Endothelial cell of umbilical vein (primary cell): ENCODE measurements at places on chromosomes 3 and 15. TPM values are rescaled to one million over a fixed set of nuclear protein-coding genes. Genes with fewer than 3 reads are reported as not detected.

Gene CLDN11
- 147 and 178 TPM in 2 replicates for polyA plus RNA-seq

Gene ADAMTS9
- 5.1 and 6.5 TPM in 2 replicates for polyA plus RNA-seq

Gene LRRIQ4
- polyA plus RNA-seq, result 0.04 TPM in 1 of 2 replicates, not detected in the other

Gene PRR20G
- polyA plus RNA-seq, result not detected in 2 replicates

Gene RAB5A
- polyA plus RNA-seq, result 17.9 and 20.6 TPM in 2 replicates

Gene REC114
- not detected in 2 replicates for polyA plus RNA-seq

DNA sequence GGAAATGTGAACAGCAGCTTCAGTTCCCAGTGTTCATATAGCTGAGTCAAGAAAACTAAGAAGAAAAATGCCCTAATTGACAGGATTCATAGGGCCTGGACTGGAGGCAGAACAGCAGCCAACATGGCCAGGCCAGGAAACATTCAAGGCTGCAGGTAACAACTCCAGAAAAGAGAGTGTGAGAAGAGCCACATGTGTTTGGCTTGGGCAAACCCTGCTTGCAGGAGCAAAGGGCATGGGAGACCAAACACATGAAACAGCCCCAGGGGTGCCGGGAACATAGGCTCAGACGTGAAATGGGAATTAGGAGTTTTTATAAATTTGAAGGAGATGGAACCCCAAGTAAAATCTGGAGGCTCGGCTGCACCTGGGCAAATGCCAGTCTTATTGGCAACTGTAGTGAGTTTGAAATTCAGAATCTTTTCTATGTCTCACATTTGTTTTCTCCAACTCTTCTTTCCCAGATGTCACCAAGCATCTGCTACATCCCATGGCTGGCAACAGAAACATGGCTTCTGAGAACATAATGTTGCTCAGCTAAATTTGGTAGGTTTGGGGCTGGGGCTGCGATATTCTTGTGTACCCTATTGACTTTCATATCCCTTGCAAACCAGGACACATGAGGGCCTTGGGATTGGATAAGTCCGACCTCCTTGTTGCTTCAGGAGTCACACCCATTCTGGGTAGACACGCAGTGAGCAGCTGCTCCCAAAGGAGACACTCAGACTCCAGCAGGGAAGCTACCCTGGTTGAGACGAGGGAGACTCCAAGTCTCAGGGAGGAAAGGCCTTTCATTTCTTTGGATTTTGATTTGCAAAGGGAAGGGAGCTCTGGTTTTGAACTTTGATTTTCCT lies 98.9 kb upstream of the CLSTN2 start:
- DNase-seq, result no peak

- no peak for DNase-seq
Observed at GRCh38 chr3:101861212-101861788, 12.0 kb downstream of the NFKBIZ start.

- no peak for DNase-seq
Observed at GRCh38 chr3:124361566-124361965, 368.7 kb upstream of the UMPS start.

DNA sequence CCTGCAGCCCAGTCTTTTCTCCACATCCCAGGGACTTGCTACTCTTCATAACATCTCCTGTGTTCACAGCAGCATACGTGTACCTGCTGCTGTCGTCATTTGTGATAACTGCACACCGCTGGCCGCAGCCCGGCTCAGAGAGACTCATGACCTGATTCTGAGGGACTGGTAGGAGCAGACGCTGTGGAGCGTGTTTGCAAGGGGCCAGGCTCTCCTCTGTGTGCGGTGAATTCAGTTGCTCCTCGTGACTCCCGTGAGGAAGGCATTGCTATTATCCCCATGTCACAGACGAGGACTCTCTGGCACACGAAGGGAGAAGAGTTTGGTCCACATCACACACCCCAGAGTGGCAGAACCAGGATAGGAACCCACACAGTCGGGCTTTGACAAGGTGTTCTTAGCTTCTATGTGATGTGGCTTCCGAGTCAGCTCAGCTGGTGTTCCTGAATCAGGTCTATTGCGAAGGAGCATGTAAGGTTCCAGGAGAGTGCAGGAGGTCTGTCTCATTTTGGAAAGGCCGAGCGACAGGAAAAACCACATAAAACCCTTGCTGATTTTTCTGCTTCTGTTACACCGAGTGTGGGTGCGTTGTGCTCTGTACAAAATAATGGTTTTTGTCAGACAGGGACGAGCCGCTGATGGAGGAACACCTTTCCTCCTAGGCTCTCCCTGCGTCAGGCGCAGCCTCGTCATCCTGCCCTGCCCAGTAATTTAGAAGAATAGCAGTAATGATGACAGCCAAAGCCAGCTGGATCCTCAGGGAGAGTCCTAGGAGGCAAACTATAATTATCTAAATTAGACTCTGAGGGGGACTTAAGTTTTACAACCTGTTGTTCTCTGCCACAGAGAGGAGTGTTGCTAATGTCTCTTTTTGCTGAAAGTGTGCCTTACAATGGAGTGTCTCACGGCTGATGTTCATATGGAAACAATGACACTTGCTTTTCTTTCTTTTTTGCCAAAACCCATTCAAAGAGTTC lies 157.5 kb upstream of the RGMA start:
- no peak for DNase-seq

GRCh38 chr3:17852217-17852616 lies 109.8 kb upstream of the TBC1D5 start:
- no peak for DNase-seq

- no peak for DNase-seq
Observed at GRCh38 chr3:171774521-171774920, 35.8 kb downstream of the PLD1 start.

GRCh38 chr3:120705884-120706582 lies 24.0 kb upstream of the HGD start:
- no peak for DNase-seq

GRCh38 chr3:170178651-170179050 lies 2.9 kb downstream of the PHC3 start:
- no peak for DNase-seq

DNA sequence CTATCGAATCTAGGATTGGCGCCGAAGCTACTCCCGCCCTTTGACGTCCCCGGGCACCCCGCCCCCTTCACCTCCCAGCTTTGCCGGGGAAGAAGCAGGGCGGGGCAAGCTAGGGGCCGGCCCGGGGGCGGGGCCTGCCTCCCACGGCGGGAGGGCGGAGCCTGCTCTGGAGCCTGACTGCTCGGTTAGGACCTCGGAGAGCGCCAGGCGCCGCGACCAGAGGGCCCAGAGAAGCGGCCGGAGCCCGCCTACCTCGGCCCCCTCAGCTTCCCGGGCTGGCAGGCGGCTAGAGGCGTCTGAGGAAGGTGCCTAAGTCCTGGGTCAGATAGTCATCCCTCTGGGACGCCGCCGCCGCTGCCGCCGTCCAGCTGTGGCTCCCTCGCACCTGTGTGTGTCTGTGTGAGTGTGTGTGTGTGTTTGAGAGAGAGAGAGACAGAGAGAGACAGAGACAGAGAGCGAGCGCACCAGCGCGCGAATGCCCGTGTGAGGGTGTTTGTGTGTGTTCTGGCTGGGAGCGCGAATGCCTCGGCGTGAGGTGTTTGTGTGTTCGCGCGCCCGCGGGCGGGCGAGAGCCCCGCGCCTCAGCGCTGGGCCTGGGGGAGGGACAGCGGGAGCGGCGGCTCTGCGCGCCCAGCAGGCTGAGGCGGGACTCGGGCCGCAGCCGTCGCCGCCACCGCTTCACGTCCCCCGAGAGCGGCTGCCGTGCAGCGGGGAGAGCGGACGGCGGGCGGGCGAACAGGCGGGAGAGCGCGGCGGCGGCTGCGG lies at the start of gene STXBP5L:
TSS of gene STXBP5L (plus strand) at position 176 of the 765 bp plus-strand sequence. CDS start 1,374 bp downstream, outside the sequence.
- peak; percentile 83 for DNase-seq

GRCh38 chr3:134579141-134579665 lies 71.6 kb downstream of the KY start:
- no peak for DNase-seq

GRCh38 chr15:49441816-49442215 lies 18.8 kb downstream of the FGF7 start:
- no peak for DNase-seq

DNA sequence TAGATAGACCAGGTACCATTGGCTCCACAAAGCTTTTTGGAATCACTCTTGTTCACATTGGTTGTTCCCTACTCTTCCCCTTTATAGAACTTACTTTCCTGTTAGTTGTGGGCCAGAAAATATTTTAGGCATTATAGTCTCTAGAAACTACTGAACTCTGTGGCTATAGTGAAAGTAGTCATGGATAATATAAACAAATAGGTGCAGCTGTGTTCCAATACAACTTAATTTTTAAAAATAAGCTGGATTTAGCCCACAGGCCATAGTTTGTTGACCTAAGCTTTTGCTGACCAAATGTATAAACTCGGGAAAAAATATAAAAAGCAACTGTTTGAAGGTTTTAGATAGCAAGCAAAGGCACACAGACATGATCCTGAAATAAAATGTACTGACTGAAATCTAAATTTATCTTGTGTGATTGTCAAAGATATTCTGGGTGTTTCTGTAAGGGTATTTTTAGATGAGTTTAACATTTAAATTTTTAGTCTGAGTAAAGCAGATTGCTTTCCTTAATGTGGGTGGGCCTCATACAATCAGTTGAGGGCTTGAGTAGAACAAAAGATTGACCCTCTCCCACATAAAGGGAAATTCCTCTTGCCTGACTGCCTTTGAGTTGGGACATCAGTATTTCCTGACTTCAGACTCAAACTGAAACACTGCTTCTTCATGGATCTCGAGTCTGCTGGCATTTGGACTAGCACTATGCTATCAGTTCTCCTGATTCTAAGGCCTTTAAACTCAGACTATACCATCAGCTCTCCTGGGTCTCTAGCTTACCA lies 13.2 kb downstream of the IQCB1 start:
- DNase-seq, result no peak

DNA sequence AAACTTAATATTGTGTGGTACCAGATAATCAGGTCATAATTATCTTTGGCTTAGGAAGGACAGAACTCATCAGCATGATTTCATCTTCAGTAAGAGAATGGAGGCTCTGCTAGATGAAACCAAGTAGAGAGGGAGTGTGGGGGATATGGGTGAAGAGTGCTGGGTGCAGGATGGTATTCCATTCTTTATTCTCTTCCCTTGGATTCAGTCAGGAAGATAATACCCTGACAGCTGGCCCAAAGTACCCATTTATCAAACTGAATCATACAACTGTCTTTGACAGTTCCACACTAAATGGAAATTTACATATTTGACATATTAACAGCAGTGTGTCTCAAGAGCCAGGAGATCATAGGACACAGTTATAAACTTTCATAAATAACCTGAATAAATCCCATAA lies 44.7 kb downstream of the GOLIM4 start:
- DNase-seq, result no peak

- no peak for DNase-seq
Observed at GRCh38 chr3:126151562-126152302, 28.7 kb downstream of the ALDH1L1 start.

GRCh38 chr3:52063026-52063723 lies 6.8 kb upstream of the DUSP7 start:
- DNase-seq, result no peak

GRCh38 chr3:24523988-24524727 lies 29.5 kb upstream of the THRB start:
- peak; percentile 11 for DNase-seq

DNA sequence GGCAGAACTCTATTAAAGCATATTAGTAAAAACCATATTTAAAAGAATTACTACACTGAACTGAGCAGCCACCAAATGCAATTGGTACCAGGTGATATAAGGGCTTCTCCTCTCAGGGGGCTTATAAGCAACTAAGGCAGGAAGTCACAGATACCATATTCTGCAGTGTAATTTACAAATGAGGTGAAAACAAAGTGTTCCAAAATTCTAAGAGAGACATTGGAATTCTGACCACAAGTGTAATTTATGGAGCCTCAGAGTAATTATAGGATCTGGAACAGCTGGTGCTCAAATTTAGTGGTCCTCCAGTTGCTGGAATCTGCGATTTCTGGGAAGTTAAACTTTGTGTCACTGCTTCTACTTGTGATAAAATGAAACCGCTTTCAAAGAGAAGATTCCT lies 3.1 kb upstream of the NR1I2 start:
- DNase-seq, result no peak

- DNase-seq, result no peak
Observed at GRCh38 chr15:41905036-41905793, 11.4 kb upstream of the SPTBN5 start.

DNA sequence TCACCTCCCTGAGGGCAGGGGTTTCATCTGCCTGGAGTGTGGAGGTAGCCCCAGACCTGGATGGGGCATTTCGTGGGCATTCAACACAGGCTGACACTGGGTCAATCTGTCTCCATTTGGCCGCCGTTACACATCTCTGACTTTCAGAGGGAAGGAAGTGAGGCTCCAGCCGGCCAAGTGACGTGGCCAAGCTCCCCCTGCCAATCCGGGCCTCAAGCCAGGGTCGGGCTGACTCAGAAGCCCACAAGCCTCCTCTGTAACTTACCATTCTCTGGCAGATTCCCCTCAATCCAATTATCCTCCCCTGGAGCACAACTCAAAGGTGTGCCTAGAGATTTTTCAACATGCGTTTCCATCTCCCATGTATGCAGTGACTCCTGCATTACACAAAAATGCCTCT lies 227.6 kb downstream of the KLF13 start:
- DNase-seq, result peak; percentile 80

GRCh38 chr3:21729888-21730459 lies 21.0 kb downstream of the ZNF385D start:
- no peak for DNase-seq

DNA sequence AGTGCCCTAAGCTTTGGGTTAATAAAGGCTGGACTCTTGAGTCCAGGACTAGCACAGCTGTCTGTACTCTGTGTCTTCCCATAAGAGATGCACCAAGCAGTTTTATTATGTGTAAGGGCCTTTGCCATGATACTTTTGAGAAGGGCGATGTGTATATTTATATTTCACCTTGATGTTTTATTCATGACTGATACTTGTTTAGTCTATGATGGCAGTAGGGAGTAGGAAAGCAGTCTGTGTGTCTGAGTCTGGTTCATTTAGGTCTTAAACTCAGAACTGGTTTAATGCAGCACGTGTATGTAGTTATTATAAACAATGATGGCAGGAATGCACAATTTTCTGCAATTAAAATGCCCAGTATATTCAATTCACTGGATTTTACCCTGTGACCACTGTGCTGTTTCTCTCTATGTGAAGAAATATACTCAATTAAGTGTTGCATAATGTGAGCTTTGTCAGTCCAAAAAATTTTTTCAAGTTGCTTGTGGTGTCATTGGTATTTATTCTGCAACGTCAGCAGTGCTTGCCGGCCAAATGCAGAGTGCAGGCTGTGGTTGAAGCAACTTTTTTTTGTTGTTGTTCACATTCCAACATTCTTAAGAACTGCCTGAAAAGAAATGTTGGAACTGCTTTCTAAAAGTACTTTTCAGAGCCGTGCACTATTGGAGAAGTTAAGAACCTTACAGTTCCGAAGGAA lies 423.7 kb upstream of the SEMA6D start:
- no peak for DNase-seq

- no peak for DNase-seq
Observed at GRCh38 chr15:70055601-70056051, 42.1 kb downstream of the TLE3 start.
